ENCODE measurements at places on chromosomes 3 and 15.

DNA sequence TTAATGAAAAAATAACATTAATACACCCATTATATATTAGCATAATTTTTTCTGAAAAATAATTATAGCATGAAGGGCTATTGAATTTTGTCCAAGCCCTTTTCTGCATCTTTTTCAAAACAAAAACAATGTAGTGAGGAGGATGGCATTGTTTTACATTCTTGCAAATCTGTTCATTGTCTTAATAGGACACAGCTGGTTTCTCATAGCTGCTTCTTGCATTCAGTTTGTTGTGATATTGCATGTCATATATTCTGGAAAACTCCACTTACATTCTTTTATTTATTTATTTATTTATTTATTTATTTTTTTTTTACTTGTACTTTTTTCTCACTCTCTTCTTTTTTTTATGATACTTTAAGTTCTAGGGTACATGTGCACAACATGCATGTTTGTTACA is 107.4 kb downstream of the NR1D2 start:
- no peak for DNase-seq

GRCh38 chr15:70947351-70948335 is 55.0 kb downstream of the LRRC49 start:
- no peak for DNase-seq

DNA sequence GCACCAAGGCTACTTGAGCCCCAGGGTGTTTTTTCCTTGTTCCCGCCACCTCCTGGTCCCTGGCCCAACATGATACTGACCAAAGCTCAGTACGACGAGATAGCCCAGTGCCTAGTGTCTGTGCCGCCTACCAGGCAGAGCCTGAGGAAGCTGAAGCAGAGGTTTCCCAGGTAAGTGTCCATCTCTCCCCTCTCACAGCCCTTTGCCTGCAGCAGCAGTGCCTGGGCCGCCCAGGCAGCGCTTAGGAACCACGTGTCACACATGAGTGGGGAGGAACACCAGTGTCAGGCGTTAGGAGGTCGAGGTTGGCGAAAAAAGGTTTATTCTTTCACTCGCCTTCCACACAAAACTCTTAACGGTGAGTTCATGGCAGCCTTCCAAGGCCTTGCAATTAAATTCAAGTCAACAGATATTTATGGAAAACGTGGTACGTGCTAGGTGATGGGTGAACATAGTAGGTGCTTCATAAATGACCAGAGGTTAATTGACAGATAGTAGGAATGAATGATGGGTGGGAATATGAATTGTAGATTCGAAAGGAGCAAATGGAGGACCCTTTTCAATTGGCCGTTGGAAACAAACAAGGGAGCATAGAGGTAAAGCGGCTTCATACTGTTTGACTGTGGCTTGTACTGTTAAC is 486 bp downstream of the CDIN1 start:
- DNase-seq: no peak

- DNase-seq: no peak
Observed at GRCh38 chr15:25635191-25635590, 196.4 kb upstream of the UBE3A start.

DNA sequence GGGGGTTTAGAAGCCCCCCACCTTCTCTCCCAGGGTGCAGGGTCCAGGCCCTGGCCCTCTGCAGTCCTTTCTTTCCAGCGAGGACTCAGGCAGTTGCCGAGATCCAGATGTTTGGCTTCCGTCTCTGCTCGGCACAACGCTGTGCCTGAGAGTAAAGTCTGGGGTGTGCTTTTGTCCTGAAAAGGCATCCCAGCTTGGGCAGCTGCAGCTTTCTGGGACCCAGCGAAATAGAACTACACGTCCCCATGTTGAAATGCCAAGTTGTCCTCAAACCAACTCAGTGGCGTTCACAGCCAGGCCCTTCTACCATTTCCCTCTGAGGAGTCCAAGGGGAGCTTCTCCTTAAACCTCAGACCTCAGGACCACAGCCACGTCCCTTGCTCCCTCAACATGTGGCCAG is 23.1 kb downstream of the FGD5 start:
- no peak for DNase-seq

GRCh38 chr3:131619821-131620220 is 117.0 kb upstream of the MRPL3 start:
- no peak for DNase-seq

- no peak for DNase-seq
Observed at GRCh38 chr3:129892857-129893580, 492 bp downstream of the TMCC1 start.

DNA sequence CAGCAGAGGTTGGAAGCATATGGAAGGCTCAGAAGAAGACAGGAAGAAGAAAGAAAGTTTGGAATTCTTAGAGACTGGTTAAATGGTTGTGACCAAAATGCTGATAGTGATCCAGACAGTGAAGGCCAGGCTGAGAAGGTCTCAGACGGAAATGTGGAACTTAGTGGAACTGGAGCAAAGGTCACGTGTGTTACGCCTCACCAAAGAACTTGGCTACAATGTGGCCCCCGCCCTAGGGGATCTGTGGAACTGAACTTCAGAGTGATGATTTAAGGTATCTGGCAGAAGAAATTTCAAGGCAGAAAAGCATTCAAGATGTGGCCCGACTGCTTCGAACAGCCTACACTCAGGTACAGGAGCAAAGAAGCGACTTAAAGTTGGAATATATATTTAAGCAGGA is 83.1 kb downstream of the MYO5A start:
- no peak for DNase-seq

DNA sequence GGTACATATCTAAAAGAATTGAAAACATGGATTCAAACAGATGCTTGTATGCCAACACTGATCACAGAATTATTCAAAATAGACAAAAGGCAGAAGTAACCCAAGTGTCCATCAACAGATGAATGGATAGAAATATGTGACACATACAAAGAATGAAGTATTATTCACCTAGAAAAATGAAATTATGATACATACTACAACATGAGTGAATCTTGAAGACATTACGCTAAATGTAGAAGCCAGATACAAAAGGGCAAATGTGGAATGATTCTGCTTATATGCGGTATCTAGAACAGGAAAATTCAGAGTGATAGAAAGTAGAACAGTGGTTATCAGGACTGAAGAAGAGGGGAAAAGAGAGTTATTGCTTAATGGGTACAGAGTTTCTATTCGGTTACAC is 26.2 kb upstream of the SLC12A8 start:
- no peak for DNase-seq

- DNase-seq: no peak
Observed at GRCh38 chr3:40308725-40309417, 636 bp upstream of the EIF1B start.

GRCh38 chr3:41502481-41502880 is 303.2 kb downstream of the CTNNB1 start:
- peak; percentile 29 for DNase-seq

Measured in foreskin keratinocyte (primary cell).